ENCODE measurements at places on chromosomes 6 and 20. TPM values are rescaled to one million over a fixed set of nuclear protein-coding genes. Genes with fewer than 3 reads are reported as not detected.

NNAT gene
- total RNA-seq = not detected

MUCL3 gene
- total RNA-seq = under 0.01 TPM

WFDC5 gene
- 4.1 TPM for total RNA-seq

PRICKLE4 gene
- total RNA-seq = 0.90 TPM

PBOV1 gene
- not detected for total RNA-seq

CLVS2 gene
- total RNA-seq = not detected

B3GALT4 gene
- total RNA-seq = 3.9 TPM

SPATA25 gene
- total RNA-seq = 0.90 TPM

PRDM13 gene
- total RNA-seq = not detected

PROKR2 gene
- total RNA-seq = not detected

ENPP5 gene
- total RNA-seq = 0.26 TPM

SEMG1 gene
- total RNA-seq = not detected

MROH8 gene
- 0.13 TPM for total RNA-seq

MRAP2 gene
- 0.26 TPM for total RNA-seq

IL17F gene
- total RNA-seq = not detected

CALHM6 gene
- 0.64 TPM for total RNA-seq

HLA-DQA1 gene
- not detected for total RNA-seq

DLK2 gene
- 4.1 TPM for total RNA-seq

TP53INP2 gene
- 0.53 TPM for total RNA-seq
